ENCODE measurements at places on chromosomes 2 and 18. TPM values are rescaled to one million over a fixed set of nuclear protein-coding genes. Genes with fewer than 3 reads are reported as not detected.
A peak's percentile ranks its signal among the peaks of the same experiment; 100 is the strongest.

- no peaks in the 10 kb centered on the region for H3K36me3 ChIP-seq
- H3K27ac ChIP-seq, result peak overlapping the region; percentile 56
- DNase-seq, result peak; percentile 63
- peaks cover 16% of the 10 kb centered on the region for H3K4me1 ChIP-seq
- peaks cover 45% of the 10 kb centered on the region for H3K27me3 ChIP-seq
These were observed 17.6 kb upstream of the BOK start for GRCh38 chr2:241540771-241541561.

DNA sequence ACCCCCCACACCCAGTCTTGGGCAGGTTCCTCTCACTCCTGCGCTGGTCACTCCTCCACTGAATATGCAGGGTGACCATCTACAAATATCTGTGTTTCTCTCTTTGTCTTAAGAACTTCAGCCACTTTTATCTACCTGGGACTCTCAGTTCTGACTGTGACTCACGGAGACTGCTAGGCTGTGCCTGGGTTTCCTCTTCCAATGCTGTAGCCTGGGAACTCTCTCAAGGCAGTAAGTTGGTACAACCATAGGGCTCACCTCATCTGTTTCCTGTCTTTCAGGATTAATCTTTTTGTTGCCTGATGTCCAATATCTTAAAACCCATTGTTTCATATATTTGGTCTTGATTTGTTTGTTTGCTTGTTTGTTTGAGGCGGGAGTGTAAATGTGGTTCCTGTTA is 47.2 kb upstream of the ZNF396 start:
- no peaks in the 10 kb centered on the region for H3K4me1 ChIP-seq
- H3K4me3 ChIP-seq, result no peak overlapping the region
- no peaks in the 10 kb centered on the region for H3K27me3 ChIP-seq
- no peak overlapping the region for H3K27ac ChIP-seq
- no peak for DNase-seq
- H3K36me3 ChIP-seq, result no peaks in the 10 kb centered on the region

DNA sequence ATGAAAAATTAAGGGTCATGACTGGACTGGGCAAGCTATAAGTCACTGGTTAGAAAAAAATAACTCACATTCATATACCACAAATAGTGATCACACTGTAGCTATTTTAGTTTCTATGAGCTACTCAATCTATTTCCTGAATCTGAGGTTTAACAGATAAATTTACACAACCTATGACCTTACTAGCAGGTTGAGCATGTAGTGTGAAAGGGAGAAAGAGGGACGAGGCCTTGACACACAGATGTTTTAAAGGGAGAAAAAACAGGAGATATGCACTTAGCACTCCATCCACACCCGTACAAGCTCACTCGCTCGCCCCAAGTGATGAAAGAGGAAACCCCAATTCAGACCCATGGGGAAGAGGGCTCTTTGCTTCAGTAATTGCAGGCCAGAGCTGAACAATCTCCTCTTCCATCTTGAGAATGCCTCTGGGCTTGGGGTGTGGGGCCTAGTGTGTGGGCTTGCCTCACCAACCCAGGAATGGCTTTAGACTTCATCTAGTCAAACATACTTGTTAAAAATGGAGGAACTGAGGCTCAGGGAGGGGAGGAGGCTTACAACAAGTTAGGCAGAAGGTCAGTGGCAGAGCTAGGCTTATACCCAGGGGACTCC is 10.7 kb downstream of the CYRIA start:
- H3K27ac ChIP-seq, result peak overlapping the region; percentile 83
- H3K36me3 ChIP-seq, result no peaks in the 10 kb centered on the region
- no peaks in the 10 kb centered on the region for H3K27me3 ChIP-seq
- no peak overlapping the region for H3K4me3 ChIP-seq

DNA sequence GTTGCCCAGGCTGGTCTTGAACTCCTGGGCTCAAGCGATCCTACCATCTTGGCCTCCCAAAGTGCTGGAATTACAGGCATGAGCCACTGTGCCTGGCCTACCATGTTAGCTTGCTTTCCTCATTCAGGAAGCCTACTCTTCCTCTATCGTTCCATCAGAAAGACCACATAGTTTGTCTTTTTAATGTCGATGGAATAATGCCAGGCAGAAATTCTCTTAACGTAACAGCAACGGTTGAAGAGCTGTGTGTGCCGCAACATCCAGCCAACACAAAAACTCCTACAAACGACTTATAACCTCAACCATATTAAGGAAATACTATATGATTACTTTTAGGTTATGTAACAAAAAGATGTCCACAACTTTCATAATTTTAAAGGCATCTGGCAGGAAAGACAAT is 10.5 kb downstream of the ITGB1BP1 start:
- DNase-seq, result no peak
- H3K36me3 ChIP-seq, result peaks cover 4% of the 10 kb centered on the region
- H3K27me3 ChIP-seq, result no peaks in the 10 kb centered on the region
- no peaks in the 10 kb centered on the region for H3K4me1 ChIP-seq
- H3K27ac ChIP-seq, result no peak overlapping the region

DNA sequence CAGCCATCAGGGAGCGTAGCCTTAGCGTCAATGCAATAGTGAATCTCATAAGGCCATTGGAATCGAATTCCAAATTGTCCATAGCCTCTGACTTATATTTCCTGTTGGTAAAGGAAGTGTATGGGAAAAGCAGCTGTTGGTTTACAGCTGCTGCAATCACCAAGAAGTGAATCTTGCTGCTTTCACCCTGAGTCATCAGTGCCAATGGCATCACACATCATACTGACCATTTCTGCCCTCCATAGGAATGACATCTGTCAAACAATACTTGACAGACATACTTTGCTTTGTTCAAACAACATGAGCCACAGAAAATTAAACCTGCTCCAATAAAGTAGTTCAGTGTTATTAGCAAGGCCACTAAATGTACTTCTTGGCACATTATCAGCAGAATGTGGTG is 111.2 kb upstream of the KLHL29 start:
- DNase-seq, result no peak
- H3K27me3 ChIP-seq, result no peaks in the 10 kb centered on the region
- no peak overlapping the region for H3K27ac ChIP-seq
- H3K4me1 ChIP-seq, result no peaks in the 10 kb centered on the region

DNA sequence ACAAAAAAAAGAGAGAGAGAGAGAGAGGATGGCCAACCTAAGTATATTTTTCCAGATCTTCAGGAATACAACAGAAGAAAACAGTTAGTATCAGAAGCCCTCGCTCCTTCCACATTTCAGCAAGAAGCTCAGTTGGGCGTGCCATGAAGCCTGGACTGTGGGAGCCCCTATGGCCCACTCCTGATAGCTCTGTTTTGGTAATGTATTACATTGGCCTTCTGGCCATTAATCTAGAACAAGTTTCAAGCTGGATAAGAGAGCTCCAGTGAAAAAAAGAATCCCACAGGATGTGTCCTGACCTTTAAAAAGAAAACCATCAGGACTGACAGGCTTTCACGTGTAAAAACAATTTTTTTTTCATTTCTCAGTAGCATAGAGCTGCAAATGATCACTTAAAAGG is 197.9 kb downstream of the ICOS start:
- no peak overlapping the region for H3K27ac ChIP-seq
- no peaks in the 10 kb centered on the region for H3K36me3 ChIP-seq
- no peaks in the 10 kb centered on the region for H3K4me1 ChIP-seq
- no peak overlapping the region for H3K4me3 ChIP-seq
- DNase-seq, result no peak

GRCh38 chr2:8578335-8579244 is 103.3 kb upstream of the ID2 start:
- H3K4me1 ChIP-seq, result peaks cover 20% of the 10 kb centered on the region
- no peak for DNase-seq
- H3K36me3 ChIP-seq, result no peaks in the 10 kb centered on the region
- no peak overlapping the region for H3K4me3 ChIP-seq
- no peaks in the 10 kb centered on the region for H3K27me3 ChIP-seq
- no peak overlapping the region for H3K27ac ChIP-seq

DNA sequence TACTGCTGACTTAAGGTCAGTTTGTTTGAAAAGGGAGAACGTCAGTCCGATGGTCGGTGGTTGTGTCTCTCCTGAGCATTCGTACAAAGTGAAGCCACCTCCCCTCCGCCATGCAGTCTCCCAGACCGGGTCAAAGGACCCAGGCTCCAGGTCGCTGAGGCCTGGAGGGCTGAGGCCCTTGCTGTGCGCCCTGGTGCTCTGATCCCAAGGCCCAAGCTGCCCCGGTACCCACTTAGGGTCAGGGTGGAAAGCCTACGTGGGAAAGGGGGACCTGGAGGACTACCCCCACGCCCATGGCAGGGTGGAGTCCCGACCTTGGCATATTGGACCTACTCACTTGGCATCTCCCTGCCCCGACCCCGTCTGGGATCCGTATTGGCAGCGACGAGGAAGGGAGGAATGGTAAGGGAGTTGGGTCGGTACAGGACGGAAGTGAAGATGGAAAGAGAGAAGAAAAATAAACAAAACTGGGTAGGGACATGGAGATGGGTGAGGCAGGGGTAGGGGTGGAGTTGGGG is 8.0 kb upstream of the SIX3 start:
- no peak overlapping the region for H3K27ac ChIP-seq
- H3K36me3 ChIP-seq, result no peaks in the 10 kb centered on the region
- peaks cover 100% of the 10 kb centered on the region for H3K27me3 ChIP-seq

DNA sequence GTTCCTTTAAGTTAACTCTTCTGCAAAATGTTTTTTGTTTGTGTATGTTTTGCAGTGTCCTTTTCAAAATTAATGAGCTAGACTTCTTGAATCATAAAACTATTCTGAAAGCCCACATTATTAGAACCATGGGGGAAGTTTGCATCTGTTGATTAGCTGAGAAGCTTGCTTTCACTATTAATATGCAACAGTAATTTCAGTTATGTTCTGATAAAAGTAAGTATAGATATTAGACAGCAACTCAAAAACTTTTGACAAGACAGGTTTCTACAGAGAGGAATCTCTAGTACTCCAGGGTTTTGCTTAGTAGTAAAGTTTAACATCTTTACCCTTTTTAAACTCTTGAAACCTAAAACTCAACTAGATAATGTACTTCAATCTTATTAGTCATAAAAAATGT is 147.8 kb downstream of the UBE2E3 start:
- no peaks in the 10 kb centered on the region for H3K36me3 ChIP-seq
- H3K27me3 ChIP-seq, result no peaks in the 10 kb centered on the region
- H3K4me3 ChIP-seq, result no peak overlapping the region
- no peak overlapping the region for H3K27ac ChIP-seq
- DNase-seq, result no peak

DNA sequence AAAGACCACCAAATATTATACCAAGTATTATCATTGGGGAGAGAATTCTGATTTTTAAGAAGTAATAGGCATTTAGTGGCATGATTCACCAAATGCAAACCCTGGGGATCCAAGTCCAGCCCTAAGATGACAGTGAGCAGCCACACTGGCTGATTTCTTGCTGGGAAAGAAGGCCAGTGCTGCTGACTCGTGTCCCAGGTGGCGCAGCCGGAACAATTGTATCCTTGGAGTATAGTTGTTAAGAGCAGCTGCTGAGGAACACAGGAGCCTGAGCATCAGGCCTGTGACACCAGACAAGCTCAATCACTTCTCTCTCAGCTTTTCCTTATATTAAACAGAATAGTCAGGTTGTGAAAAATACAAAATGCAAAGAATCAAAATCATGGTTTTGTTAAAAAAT is 48.4 kb downstream of the LRP1B start:
- no peak for DNase-seq
- no peak overlapping the region for H3K27ac ChIP-seq
- H3K27me3 ChIP-seq, result no peaks in the 10 kb centered on the region
- H3K36me3 ChIP-seq, result no peaks in the 10 kb centered on the region
- no peaks in the 10 kb centered on the region for H3K4me1 ChIP-seq

DNA sequence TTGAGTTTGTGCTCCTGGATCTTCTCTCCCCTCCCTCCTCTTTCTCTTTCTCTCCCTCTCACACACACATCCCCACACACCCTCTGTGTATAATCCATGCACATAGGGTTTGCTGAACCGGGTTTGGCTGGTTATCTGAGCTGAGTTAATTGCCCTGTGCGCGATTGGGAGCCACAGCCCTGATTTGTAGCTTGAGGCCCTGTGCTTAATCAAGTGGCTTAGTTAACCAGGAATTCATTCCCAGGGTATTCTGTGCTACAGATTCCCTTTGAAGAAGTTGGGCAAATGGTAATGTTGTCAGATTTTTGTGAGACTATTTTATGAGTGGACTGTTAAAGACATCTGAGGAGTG is 6.2 kb downstream of the PARD3B start:
- no peak overlapping the region for H3K4me3 ChIP-seq
- peaks cover 12% of the 10 kb centered on the region for H3K4me1 ChIP-seq
- peak; percentile 22 for DNase-seq
- H3K27me3 ChIP-seq, result no peaks in the 10 kb centered on the region
- peak overlapping the region; percentile 74 for H3K27ac ChIP-seq

- H3K27me3 ChIP-seq, result no peaks in the 10 kb centered on the region
- no peak for DNase-seq
- no peak overlapping the region for H3K4me3 ChIP-seq
- H3K27ac ChIP-seq, result no peak overlapping the region
These were observed 23.2 kb downstream of the COBLL1 start for GRCh38 chr2:164818149-164819136.

DNA sequence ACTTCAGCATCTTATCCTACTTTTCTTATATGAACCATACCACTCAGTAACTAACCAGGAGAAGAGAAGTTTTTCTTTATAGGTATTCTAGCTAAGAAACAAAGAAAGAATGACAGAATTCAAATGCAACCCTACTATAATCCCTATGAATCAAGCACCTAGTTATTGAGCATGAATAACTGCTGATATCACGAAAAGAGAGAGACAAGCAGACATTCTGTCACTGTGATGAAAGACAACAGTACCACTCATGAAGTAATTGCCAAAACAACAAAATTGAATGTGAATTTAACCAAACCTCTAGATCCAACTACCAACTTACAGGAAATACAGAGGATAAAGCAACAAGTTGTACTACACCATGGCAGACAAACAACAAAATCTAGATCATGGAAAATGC is 15.3 kb downstream of the TTC21B start:
- H3K36me3 ChIP-seq, result peaks cover 9% of the 10 kb centered on the region
- H3K27me3 ChIP-seq, result no peaks in the 10 kb centered on the region
- no peak overlapping the region for H3K27ac ChIP-seq
- no peaks in the 10 kb centered on the region for H3K4me1 ChIP-seq
- DNase-seq, result no peak
- no peak overlapping the region for H3K4me3 ChIP-seq

GRCh38 chr2:12282780-12283695 is 433.7 kb upstream of the TRIB2 start:
- H3K4me3 ChIP-seq, result no peak overlapping the region
- H3K4me1 ChIP-seq, result no peaks in the 10 kb centered on the region
- no peak overlapping the region for H3K27ac ChIP-seq
- no peaks in the 10 kb centered on the region for H3K27me3 ChIP-seq
- H3K36me3 ChIP-seq, result no peaks in the 10 kb centered on the region

DNA sequence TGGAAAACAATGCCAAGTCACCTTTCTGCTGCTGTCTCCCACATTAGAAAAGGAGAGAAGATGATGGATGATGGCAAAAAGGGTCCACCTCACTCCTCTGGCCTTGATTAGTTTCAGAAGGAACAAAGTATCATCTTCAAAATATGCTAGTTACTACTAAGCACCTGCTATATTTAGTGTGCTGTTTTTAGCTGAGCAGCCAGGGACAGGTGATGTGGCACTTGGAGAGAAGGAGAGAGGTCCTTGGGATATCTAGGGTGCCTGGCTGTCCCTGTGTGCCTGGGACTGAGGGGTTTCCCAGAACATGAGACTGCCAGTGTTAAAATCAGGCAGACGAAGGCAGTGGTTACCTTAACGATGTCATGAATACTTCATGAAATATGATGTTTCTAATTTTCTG is 235.5 kb upstream of the NT5C1B start:
- no peak overlapping the region for H3K4me3 ChIP-seq
- no peaks in the 10 kb centered on the region for H3K27me3 ChIP-seq
- peaks cover 6% of the 10 kb centered on the region for H3K4me1 ChIP-seq
- H3K27ac ChIP-seq, result no peak overlapping the region

TTC21B gene
- 21.0 TPM for total RNA-seq

PDE1A gene
- 8.1 TPM for total RNA-seq

CRACDL gene
- 15.8 TPM for total RNA-seq

PROC gene
- 3.0 TPM for total RNA-seq

OSBPL1A gene
- 53.5 TPM for total RNA-seq

PARD6G gene
- 0.75 TPM for total RNA-seq

FAP gene
- not detected for total RNA-seq

Measured in transverse colon (tissue), 4 donors.